NCI-H226 (cell line): ENCODE measurements at places on chromosomes 3 and 15.

GRCh38 chr3:79729096-79729495, 38.7 kb downstream of the ROBO1 start:
- DNase-seq = peak; percentile 72

DNA sequence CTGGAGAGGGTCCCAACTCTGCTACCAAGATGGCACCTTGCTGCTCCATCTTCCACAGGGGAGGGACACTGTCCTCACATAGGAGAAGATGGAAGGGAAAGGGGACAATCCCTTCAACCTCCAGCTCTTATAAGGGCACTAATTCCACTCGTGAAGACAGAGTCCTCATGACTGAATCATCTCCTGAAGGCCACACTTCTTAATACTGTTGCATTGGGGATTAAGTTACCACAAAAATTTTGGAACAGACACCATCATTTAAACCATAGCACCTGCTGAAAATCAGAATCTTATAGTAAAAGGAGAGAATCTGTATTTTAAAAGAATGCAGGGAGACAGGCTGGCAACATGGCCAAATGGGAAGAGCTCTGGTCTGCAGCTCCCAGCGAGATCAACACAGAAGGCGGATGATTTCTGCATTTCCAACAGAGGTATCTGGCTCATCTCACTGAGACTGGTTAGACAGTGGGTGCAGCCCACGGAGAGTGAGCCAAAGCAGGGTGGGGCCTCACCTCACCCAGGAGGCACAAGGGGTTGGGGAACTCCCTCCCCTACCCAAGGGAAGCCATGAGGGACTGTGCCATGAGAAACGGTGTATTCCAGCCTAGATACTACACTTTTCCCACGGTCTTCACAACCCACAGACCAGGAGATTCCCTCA, 69.4 kb upstream of the LIPC start:
- no peak for DNase-seq

GRCh38 chr3:126925411-126926171, 57.3 kb upstream of the PLXNA1 start:
- DNase-seq = no peak

DNA sequence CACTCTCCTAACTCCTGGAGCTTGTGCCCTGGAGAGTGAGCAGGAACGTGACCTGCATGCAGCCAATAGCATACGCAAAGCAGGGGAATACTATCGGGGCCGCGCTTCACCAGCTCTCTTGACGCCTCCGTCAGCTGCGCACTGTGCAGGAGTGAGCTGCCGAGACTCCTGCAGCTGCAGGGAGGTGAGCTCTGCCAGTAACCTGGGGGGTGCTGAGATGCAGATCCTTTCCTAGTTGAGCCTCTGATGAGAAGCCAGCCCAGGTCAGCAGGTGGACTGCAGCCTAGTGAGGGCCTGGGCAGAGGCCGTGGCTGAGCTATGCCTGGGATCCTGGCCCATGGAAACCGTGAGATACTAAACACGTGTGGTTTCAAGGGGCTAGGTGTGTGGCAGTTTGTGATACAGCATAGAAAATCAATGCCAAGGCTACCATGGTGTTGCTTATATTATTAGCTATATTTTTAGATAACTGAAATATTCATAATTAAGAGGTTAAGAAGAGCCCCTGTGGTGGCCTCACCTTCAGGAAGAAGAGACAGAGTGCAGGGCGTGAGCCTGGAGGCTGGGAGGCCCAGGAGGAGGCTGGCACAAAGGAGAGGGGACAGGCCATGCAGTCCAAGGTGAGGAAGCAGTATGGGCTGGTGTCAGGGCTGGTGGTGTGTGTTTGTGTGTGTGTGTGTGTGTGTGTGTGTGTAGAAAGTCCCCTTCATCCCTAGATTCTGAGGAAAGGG, 5.9 kb upstream of the DNAJB8 start:
- no peak for DNase-seq

DNA sequence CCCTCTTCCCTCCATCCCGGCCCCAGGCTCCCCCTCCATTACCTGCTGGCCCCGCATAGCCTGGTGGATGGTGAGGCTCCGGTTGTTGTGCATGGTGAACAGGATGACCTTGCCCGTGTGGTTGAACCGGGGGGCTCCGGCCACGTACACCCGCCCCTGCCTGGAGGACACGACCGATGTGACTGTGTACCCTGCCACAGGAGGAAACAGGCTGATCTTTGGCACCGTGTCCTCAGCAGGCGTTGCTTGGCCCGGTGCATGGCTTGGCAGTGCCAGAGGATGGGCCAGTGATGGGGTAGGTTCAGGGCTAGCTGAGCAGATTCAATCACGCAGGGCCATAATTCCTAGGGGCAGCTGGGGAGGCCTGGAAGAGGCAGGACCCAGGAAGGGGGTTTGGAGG, 58.1 kb downstream of the FEM1B start:
- DNase-seq = no peak

DNA sequence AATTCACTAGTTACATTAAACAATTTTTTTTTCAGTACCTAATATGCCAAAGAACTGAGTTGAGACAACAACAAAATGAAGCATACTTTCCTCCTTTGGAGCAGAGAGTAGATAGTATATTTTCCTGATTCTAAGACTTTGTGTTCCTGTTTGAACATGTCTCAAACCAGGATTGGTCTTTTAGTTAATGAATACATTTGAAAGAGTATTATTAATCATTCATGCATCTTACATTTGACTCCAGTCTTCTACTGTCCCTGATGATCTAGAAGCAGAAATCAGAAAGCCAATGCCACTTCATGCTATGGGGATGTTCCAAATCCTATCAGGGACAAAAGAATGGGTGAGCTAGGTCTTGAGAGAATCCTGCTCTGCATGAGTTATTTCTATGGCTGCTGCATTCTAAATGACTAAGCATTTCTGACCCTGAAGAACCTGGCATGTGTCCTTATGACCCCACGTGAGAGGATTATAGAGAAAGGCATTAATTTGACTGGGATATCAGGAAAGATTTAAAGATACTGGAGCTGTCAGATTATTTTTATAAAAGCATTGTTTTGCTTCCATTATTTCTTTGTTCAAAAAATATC, 32.9 kb upstream of the MBNL1 start:
- DNase-seq = peak; percentile 45
